GM13976 (cell line): ENCODE measurements at places on chromosomes 13 and 19.

DNA sequence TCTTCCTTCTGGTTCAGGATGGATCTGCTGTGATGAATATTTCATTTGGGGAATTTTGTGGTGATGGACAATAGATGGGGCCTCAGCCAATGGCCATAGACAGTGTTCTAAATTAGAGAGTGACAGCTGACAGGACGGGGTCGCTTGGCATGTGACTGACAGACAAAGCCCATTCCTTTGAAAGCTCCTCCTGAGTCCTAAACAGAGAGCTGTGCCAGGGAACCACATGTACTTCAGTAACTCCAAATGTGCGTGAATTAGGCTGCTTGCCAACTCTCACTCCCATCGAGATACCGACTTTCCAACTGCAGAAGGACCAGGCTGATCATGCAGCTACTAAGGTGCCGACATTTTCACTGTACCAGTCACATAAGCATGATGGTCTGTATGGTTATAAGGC, 187.7 kb downstream of the SHISA2 start:
- no peak for DNase-seq

DNA sequence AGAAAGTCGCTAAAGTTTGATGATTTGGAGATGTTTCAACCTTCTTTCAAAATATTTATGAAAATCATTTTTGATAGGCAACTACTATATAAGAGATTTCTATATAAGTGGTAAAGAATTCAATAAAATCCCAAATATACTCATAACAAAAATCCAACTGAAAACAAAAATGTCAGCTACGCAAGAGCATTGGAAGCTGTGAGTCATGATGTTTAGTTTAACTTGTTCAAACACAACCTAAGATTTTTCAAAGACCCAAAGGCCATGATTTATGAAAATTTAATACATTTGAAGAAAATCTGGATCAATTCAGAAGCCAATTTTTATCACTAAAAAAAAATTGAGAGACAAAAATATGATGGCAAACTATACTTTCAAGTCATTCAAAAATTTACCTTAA, 226.6 kb downstream of the MZT1 start:
- DNase-seq = no peak

DNA sequence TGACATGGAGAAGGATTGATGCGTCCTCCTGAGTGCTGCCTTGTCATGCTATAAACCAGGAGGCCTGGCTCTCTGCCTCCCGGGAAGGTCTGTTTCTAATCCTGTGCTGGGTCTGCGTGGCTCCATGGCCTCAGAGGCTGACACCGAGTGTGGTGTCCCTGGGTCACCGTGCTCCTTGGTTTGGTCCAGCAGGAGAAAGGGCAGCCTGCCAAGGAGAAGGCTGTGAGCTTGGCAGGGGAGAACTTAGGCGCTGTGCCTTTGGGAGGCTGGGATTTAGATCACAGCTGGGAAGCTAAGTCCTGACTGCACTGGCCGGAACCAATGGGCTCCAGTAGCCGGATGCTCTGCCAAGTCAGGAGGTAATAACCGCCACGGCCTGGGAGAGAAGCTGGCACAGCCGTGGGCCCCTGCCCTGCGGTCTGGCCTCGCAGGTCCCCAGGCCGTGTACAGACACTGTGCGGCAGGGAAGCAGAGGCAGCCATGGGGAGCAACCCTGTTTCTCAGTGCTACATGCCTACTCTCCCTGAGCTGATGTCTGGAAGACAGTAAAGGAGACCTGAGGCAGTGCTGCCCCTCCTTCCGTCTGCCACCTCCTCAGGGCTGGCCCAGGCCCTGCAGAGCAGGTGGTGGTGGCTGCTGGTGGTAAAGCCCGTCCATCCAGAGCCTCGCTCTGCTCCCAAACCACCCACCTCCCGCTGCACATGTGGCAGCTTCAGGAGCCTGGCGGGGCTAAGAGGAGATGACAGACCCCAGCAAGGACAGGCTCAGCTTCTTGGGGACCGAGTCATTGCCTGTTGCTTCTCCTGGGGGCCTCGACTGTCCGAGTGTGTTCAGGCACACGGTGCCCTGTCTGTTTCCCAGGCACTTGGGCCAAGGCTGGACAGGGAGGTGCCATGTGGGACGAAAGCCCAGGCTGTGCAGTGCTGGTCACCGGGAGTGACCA, 44.9 kb downstream of the C13orf46 start:
- no peak for DNase-seq

DNA sequence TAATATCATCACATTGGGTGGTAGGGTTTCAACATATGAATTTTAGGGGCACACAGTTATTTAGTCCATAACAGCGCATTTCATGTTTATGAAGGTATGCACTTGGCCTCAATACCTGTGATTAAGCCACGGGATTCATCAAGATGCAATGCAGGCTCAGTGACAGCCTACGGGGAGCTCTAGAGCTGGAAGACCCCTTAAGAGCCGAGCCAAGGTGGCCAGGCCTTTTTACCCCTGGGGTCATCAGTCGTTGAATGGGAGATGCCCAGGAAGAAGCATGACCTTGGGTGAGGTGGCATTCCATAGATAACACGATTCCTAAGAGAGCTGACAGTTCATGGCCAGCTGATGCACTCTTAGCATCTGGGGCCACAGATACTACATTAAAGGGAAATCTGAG, 380.0 kb downstream of the ZNF536 start:
- no peak for DNase-seq

DNA sequence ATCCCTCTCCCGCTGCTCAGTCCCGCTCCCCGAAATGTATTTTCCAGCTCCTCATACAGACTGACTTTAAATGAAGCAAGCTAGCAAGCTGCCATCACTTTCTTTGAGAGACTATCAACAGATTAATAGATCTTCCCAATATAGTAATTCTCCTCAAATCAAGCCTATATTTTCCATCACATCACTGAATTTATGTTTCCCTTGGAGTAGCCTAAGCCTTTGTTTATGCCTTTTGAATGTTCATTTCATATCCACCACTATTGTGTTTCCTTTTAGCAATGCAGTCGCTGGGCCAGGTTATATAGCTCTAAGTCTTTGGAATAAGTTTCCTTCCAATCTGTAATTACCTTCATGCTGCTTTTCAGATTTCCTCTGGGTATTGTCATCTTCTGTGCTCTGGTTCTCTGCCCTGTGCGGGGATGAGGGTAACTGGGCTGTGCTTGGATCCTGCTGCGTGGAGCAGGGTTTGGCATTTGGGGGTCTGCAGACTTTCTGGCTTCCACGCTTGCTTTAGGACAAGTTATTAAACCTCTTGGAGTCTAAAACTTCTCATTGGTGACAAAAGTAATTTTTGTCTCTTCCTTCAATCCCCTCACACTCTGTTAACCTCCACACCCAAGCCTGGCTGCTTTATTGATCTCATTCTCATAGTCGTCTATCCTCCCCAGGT, 256.9 kb downstream of the DLEU7 start:
- DNase-seq = no peak

- DNase-seq = peak; percentile 63
Measured at GRCh38 chr13:20161275-20161950, 561 bp upstream of the GJA3 start.

GRCh38 chr19:50202386-50202785, 1.0 kb upstream of the MYH14 start:
- no peak for DNase-seq

DNA sequence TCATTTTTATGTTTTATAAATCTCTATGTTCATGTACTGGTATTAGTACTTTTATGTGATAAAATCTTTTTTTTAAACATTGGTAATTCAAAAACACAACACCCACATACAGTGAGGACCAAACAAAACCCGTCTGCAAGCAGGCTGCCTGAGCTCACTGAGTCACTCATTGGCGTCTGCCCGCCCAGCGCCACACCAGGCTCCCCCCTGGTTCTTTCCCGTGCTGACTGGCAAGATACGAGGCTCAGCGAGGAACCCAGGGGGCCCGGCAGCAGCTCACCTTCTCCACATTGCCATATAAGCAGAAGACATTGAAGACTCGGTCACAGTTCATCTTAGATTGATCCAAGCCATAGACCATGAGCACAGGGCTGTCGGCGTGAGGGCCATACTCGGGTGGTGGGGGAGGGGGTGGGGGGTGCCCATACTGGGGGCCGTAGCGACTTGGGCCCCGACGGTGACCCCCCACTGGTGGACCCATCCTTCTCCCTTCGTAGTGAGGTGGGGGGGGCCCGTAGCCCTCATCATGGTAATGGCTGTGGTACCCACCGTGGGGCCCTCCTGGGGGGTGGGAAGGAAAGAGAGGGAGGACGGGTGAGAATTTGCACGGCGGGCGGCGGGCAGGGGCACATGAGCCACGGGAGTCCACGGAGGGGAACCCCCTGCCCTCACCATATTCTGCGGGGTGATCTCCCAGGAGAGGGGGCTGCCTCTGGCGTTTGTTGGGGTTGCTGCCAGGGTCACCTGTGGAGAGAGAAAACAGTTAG, 8.4 kb upstream of the ECH1 start:
- no peak for DNase-seq

- no peak for DNase-seq
Measured at GRCh38 chr19:47350630-47351029, 1.5 kb downstream of the DHX34 start.

DNA sequence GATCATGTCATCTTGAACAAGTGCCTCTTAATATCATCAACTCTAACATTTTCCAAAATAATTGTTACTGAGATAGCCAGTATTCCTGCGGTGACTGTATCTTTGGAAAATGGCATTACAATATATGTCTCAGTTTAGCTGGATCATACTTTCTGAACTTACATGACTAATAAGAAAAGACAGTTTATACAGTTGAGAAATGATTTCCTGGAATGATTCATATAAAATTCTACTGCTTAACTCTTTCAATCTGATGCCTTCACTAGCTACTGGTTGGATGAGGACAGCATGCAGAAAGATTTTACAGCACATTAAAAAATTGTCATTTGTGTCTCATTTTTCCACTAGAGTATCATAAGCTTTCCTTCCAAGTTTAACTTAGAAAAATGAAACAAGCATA, 302.1 kb downstream of the PCDH17 start:
- DNase-seq = no peak

GRCh38 chr19:36059180-36059910, 4.6 kb downstream of the WDR62 start:
- DNase-seq = no peak

DNA sequence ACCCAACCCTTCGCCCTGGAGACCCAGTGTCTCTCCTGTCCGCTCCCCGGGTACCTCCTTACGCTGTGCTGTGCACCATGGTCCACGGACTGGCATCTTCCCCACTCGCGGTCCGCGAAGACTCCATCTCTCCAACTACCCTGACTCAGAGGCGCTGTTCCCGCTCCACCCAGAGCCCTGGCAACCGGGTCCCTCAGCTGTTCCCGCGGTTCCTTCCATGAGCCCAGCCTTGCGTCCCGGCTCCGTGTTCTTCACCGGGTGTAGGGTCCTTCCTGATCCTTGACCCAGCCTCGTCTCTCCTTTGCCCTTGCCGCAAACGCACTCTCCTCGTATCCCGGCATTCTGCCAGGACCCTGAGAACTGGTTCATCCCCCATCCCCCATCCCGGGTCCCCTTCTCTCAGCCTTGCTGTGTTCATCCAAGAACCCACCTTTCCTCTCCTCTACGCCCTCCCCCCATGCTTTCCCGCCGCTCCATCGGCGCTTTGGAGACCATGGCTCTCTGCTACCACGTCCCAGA, 664 bp downstream of the ICAM5 start:
- no peak for DNase-seq

GRCh38 chr19:30690935-30691818, 319.0 kb downstream of the ZNF536 start:
- no peak for DNase-seq

GRCh38 chr19:51544038-51544437, 12.6 kb upstream of the SIGLEC6 start:
- no peak for DNase-seq

- no peak for DNase-seq
Measured at GRCh38 chr19:15595069-15595468, 19.9 kb upstream of the CYP4F8 start.

DNA sequence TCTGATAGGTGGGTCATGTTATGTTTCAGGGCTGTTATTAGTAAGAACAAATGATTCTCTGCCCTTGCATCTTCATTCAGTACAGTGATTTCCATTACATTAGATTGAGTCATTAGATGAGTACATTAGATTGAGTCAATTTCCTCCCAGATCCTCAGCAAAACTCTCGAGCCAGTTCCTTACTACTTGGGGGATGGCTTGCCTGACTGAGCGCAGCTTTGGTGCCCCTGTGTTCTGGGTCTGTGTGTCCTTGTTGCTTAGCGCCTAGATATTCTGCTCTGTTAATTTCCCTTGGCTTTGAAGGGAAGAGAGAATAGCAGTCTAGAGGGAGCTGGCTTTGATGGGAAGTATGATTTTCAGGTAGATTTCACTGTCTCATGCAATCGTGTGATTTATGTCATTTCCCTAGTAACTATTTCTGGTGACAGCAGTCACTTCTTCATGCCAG, 19.1 kb upstream of the SCEL start:
- no peak for DNase-seq

DNA sequence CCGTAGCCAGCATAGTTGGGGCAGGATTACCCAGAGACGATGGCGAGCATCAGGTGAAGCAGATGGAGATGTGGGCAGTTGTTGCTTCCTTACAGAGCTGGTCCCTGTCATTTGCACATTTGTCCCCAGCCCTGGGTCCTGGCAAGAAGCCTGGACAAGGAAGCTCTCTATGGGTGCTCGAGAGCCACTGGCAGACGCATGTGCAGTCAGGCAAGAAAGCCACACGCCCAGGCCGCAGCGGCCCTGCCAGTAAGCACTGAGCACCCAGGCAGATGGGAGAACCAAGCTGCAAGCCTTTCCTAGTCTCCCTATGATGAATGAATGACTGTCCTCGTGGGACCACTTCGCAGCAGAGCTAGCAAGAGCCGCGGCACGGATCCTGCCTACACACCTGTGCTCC, 182.8 kb downstream of the FOXO1 start:
- no peak for DNase-seq

DNA sequence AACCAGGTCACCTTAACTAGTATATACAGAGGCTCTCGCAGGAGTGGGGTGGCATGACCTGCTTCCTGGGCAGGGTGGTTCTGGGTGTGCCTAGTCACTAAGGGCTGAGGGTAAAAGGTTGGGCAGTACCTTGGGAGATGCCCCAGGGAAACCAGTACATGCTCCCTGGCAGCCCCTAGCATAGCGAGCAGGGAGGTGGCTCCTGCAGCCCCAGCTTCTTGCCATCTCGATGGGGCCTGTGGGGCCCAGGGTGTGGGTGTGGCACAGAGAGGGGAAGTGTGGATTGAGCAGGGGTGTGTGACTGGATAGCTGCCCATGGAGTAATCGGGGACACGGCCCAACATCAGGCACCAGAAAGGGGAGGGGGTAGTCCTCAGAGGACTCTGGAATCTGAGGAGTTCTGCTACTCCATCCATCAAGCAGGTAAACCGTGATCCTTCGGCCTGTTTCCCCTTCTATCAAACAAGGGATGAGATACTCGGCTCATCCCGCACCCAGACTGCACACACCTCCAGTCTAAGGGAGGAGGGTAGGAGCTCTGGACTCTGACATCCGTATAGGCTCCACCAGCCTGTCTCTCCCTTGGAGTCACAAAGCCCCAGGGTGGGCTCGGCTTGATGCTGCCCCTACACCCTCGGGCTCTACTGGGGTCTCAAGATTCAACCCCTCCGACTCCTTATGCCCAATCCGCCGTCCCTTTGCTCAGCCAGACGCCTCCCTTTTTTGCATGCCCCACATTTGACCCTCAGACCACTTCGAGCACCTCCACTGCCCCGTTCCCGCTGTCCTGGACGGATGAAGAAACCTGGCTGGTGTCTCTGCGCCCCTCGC, 1.1 kb downstream of the ZBTB45 start:
- no peak for DNase-seq
